Neural progenitor cell (in vitro differentiated cells): ENCODE measurements at places on chromosomes 6 and 20. TPM values are rescaled to one million over a fixed set of nuclear protein-coding genes. Genes with fewer than 3 reads are reported as not detected.

- peak; percentile 21 for DNase-seq
Measured at GRCh38 chr20:11912013-11912658, 5.6 kb upstream of the BTBD3 start.

- peak; percentile 66 for DNase-seq
Measured at GRCh38 chr6:117605169-117605826, 3.0 kb upstream of the GOPC start.

- no peak for DNase-seq
Measured at GRCh38 chr6:118467181-118467580, 80.9 kb upstream of the PLN start.

DNA sequence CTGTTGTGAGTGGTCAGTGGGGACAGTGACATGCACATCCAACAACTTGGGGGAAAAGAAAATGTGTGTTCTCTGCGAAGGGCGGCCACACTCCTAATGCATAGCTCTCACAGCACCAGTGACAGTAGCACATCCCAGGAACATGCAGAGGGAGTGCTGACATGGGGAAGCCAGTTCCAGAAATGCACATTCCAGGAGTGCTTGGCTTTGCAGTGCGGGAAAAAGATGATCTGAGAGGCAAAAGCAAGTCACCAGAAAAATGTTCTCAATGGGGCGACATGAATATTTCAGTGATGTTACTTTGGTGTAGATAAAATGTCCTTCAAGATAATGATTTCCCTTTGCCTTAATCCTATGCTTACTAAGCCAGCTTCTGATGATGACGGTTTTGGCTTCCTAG, 42.9 kb upstream of the PDE10A start:
- no peak for DNase-seq

Gene WFDC10B
- total RNA-seq, result not detected in 2 replicates

GRCh38 chr6:113432521-113433334, 424.4 kb upstream of the MARCKS start:
- DNase-seq, result no peak

DNA sequence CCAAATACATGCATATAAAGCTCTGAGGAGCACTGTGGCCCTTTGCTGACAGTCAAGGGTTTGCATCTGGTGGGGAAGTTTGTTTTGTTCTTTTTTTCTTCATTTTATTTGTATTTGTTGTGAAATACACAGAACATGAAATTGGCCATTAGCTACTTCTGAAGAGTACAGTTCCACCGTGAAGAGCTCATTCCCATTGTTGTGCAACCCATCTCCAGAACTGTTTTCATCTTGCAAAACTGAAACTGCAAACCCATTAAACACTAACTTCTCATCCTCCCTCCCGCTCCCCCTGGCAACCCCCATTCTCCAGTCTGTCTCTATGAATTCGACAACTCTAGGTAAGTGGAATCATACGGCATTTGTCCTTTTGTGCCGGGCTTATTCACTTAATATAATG, 231.3 kb downstream of the TFAP2C start:
- DNase-seq, result no peak

- no peak for DNase-seq
Measured at GRCh38 chr6:133259561-133259960, 18.4 kb downstream of the EYA4 start.

GRCh38 chr20:20638878-20639277, 73.6 kb downstream of the RALGAPA2 start:
- no peak for DNase-seq

Gene C6orf58
- total RNA-seq, result not detected in 2 replicates

DNA sequence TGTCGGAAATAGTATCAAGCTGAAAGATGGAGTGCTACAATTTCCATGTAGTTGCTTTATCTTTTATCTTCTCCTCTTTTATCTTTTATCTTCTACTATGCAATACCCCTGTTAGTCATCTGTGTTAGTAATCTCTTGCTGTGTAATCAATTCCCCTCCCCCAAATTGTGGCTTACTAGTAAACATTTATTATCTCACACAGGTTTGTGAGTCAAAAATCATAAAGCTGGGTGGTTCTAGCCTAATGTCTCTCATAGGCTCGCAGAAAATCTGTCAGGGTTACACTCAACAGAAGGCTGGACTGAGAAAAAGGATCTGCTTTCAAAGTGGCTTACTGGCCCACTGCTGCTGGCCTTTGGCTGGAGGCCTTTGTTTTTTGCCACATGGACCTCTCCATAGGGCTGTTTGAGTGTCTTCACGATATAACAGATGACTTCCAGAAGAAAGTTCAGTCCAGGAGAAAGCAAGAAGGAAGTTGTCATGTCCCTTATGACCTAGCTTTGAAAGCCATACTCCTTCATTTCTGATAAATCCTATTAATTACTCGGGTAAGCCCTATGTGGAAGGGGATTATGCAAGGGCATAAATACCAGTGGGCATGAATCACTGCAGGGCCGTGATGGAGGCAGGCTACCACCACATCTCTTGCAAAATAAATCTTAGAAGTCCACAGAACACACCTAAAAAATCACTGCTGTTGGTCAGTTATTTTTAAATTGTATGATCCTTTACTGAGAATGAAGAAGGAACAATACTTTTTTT, 24.5 kb upstream of the PTCHD4 start:
- no peak for DNase-seq

Gene HTR1B
- total RNA-seq, result not detected in 2 replicates

DNA sequence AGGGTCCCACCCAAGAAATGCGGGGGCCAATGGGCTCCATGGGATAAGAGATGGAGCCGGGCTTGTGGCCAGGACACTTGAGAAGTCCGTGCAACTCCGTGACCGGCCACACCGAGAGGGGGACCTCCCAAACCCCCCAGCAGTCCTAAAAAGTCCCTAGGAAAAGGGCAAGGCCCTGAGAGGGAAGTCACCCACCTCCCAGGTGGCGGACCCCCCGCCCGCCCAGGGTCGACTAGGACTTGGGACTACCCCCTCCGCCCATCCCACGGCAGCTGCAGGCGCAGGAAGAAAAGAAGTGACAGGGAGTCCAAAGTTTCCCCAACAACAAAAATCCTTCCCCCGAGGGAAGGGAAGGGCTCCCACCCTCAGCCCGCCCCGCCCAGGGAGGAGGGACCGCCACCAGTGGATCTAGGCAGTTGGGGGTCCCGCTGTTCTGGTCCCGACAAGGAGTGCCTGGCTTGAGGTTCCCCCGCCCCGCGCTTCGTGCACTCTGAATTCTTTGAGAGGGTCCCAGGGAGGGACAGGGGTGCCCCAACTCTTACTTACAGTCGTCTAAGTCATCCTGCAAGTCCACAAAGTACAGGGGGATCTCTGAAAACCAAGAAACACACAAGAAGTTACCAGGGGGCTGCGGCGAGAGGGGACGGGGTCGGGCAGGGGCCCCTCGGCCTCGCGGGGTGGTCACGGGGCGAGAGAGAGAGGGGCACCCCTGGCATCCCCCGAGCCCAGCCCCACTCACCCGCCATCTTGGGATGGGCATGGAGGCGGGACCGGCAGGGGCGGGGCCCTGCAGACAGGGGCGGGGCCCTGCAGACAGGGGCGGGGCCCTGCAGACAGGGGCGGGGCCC, 611 bp upstream of the RAB22A start:
- peak; percentile 76 for DNase-seq

DNA sequence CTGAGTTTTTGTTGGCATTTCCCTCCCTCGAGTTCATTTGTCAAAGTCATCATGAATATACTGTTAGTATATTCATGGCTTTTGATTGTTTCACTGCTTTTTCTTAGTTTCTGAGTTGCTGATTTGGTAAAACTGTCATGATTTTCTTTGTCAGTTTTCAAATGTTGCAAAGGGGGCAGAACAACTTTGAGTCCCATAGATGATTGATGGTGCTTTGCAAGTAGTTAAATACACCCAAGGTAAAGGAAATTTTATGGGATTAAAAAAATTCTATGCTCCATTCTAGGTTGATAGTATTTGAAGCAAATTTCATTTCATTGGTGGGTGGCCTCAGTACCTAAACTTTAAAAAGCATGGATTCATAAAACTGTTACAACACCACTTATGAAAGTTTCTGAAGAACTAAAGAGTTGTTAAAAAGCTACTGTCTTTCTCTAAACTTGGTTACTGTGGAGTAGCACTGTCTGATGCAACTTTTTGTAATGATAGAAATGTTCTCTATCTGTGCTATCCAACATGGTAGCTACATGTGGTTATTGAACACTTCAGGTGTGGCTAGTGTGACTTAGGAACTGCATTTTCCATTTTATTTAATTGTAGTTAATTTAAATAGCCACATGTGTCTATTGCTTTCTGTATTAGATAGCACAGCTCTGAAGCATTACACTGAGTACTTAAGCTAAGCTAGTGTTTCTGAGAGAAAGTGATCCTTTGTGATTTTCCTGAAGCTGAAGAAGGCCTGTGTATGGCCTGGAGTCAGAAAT, 153.6 kb downstream of the ZFAND3 start:
- no peak for DNase-seq

DNA sequence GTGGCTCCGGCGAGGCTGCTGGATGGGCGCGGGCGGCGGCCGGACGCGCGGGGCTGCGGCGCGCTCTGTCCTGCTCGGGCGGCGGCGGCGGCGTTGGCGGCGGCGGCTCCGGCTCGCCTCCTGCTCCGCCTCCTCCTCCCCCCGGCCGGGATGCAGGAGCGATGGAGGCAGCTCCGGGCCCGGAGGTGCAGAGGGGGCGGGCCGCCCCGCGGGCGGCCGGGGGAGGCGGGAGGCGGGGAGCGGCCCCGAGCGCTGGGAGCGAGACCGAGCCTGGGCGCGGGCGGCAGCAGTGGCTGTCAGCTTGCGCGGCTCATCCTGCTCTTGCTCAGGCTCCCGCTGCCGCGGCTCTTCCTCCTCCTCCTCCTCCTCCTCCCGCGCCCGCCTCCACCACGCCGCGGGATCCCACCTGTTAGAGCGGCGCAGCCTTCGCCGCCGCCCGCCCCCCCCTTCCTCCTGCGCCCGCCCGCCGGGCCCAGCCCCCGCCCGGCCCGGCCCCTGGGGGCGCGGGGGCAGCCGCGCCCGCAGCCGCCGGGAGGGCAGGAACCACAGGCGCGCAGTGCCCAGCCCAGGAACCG, at the start of gene NOL4L:
Gene NOL4L, minus strand, starts transcription at position 323 of the 575 bp plus-strand sequence. CDS start 443 bp downstream, outside the sequence.
- peak; percentile 82 for DNase-seq

DNA sequence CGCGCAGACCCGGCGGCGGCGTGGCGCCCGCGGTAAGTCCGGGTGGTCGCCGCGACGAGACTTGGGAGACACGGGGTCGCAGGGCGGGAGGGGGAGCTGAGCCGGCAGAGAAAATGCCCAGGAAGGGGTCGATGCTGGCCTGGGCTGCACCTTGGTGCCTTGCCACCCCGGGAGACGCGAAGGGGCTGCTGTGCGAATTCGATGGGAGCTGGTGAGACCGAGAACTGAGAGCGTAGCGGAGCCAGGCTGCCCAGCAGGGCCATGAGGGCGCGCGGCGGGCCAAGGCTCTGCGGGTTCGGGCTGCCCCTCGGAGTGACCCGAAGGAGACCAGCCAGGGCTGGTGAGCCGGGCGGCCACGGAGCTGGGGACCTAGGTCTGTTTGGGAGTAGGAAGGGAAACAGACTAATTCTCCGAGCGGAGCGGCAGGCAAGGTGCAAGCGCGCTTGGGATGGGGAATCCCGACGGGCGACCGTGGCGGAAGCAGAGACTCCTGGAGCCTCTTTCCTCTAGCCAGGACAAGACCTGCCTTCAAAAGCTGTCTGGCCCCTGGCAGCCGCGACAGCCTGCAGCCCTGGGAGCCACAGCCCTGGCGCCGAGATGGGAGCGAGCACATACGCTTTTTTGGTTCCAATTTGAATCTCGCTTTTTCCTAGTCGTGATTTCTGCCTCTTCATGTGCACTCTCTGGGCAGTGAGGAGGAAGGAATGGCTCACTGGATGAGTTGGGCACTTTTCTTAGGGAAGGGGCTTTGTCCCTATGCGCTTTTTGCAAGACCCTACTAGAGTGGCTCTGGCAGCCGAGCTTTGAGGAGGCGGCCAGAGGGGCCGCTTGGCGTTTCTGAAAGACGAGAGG, 691 bp downstream of the SYNDIG1 start:
- peak; percentile 59 for DNase-seq

DNA sequence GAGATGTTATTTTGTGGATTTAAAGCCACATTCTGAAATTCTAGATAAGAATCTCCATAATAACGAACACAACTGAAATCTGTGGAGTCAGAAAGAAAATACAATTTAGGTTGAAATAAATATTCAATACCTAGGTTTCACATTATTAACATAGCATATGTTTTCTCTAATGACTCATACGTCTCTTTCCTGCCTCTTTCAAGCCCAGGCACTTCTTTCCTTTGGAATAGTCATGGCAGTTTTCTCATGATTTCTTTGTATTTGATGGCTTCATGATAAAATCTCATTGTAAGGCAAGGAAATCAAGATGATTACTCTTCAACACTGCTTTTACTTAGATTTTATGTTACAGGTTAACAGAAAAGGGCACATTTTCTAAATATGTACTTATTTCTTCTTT, 803.7 kb downstream of the PHF3 start:
- no peak for DNase-seq

Gene NRSN2
- total RNA-seq, result 8.8 and 20.1 TPM in 2 replicates

DNA sequence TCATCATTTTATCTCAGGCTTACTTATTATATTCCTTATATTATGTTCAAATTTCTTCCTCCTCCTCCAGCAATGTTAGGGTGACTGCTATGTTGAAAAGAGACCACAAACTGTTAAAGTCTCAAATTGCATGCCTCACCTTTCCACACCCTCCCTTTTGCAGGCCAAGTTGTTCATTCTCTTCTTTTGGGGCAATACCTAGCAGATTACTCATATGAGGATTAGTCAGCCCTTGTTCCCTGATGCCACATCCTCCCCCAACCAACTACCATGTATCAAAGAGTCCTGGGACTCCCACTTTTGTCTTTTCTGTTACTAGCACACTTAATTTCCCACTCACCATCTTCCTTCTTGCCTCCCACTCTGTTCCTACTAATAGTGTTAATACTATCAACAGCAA, 434.7 kb downstream of the BCKDHB start:
- no peak for DNase-seq

DNA sequence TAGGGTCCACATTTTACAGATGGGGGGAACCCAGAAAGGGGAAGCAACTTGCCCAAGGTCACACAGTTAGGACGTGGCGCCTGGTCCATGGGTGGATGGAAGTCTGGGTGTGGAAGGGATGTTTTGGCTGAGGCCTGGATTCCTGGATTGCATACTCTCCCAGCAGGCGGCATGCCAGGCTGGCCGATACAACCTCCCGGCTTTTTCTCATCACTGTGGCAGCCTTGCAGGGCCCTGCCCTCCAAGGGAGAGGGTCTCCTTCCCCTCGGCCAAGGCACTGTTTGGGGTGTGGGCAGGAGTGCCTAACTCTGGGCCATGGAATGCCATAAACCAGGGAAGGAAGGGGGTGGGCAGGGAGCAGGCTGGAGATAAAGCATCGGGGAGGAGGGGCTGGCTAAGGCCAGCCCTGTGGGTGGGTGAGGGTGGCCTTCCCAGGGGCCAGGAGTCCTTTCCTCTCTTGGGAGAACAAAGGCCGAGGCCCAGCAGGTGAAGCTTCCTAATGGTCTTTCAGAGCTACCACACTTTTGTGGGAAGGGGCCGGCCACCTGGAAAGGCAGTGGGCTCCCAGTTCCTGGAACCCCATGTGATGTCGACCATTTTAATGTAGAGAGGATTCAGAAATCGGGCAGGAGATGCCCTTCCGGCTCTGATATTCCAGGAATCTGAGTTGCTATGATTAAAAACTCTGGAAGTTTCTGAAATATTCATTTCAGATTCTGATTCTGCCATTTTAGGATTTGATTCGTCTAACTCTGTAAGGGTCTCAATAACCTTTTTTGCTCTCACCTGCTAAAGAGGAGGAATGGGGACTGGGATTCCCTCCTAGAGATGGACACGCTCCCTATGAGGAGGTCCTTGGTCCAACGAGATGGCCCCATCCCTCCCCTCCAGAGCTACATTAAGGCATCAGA, 4.2 kb downstream of the FOXS1 start:
- DNase-seq, result no peak

Gene NTSR1
- 0.12 and 0.26 TPM in 2 replicates for total RNA-seq

Gene NFATC2
- total RNA-seq, result 0.19 and 0.25 TPM in 2 replicates
